Adrenal gland (tissue), 19 donors: ENCODE measurements at places on chromosomes 6 and 20. TPM values are rescaled to one million over a fixed set of nuclear protein-coding genes. Genes with fewer than 3 reads are reported as not detected.

The OPRL1 gene
- 2.3 TPM for total RNA-seq

DNA sequence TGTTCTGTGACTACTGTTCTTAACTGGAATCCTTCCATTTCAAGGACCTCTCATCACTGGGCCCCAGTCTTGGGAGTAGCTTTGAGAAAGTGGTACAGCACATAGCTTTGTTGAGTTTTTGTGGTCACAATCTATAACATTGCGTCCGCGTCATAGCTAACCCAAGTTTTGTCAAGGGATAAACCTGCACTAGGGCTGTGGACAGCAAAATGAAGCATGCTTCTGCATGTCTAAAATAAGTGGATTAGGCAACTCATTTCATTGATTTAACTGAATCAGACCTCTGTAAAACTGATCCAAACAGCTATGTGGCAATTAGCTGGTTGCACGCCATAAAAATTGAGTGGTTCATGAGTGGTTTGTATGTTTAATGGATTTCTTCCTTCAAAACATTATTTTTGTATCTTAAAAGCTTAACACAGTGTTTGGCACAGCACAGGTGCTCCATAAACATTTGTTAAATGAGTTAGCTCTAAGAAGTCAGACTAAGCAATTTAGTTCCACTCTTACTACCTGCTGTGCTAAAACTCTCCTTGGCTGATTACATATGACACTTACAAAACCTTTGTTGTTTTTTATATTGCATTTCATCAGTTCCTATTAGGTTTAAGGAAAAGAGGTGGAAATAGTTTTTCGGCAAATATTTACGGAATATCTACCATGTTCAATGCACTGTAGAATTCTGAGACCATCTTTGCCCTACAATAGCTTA, 160.3 kb upstream of the ATXN1 start:
- DNase-seq = no peak
- no peak overlapping the region for H3K27ac ChIP-seq
- no peak overlapping the region for H3K4me3 ChIP-seq
- H3K36me3 ChIP-seq = no peaks in the 10 kb centered on the region
- no peaks in the 10 kb centered on the region for H3K27me3 ChIP-seq

GRCh38 chr6:110543106-110543505, 66.7 kb upstream of the SLC22A16 start:
- no peaks in the 10 kb centered on the region for H3K4me1 ChIP-seq
- H3K27ac ChIP-seq = no peak overlapping the region
- no peaks in the 10 kb centered on the region for H3K36me3 ChIP-seq
- DNase-seq = no peak
- H3K27me3 ChIP-seq = no peaks in the 10 kb centered on the region
- H3K4me3 ChIP-seq = no peak overlapping the region

- H3K4me1 ChIP-seq = peaks cover 20% of the 10 kb centered on the region
- H3K27ac ChIP-seq = peak overlapping the region; percentile 92
- H3K4me3 ChIP-seq = peak overlapping the region; percentile 91
- no peaks in the 10 kb centered on the region for H3K36me3 ChIP-seq
Observed at GRCh38 chr6:13711324-13711732, 307 bp downstream of the RANBP9 start.

The FANCE gene
- total RNA-seq = 1.8 TPM

GRCh38 chr6:17431581-17431980, 38.2 kb downstream of the CAP2 start:
- H3K27ac ChIP-seq = no peak overlapping the region
- peak; percentile 65 for DNase-seq
- H3K36me3 ChIP-seq = no peaks in the 10 kb centered on the region
